Thymus (tissue), 14 donors: ENCODE measurements at places on chromosomes 1 and 21. TPM values are rescaled to one million over a fixed set of nuclear protein-coding genes. Genes with fewer than 3 reads are reported as not detected.
A peak's percentile ranks its signal among the peaks of the same experiment; 100 is the strongest.

GRCh38 chr1:214429951-214430770, 121.2 kb downstream of the PTPN14 start:
- H3K4me3 ChIP-seq, result no peak overlapping the region
- peaks cover 12% of the 10 kb centered on the region for H3K4me1 ChIP-seq
- H3K27ac ChIP-seq, result no peak overlapping the region
- no peaks in the 10 kb centered on the region for H3K36me3 ChIP-seq
- no peaks in the 10 kb centered on the region for H3K27me3 ChIP-seq

DNA sequence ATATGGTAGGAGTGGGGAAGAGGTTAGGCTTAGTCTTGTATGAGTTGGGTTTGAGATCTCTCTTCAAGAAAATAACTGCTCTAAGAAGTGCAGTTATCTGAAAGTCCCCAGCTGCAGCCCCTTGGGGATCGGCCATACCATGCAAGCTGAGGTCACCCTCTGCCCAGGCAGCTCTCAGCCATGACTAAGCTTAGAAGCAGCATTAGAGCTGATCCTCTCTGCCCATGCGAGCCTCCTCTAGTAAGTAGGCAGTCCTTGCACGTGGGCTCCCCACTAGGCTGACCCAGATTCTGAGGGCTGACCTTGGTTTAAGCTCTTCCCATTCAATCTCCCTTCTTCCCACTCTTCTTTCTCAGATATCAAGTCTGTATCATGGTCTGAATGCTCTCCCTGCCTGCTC, 121.0 kb upstream of the UBE2U start:
- H3K27me3 ChIP-seq, result no peaks in the 10 kb centered on the region
- H3K36me3 ChIP-seq, result no peaks in the 10 kb centered on the region
- DNase-seq, result no peak
- H3K4me3 ChIP-seq, result no peak overlapping the region

- H3K4me3 ChIP-seq, result no peak overlapping the region
- H3K27me3 ChIP-seq, result no peaks in the 10 kb centered on the region
- H3K36me3 ChIP-seq, result no peaks in the 10 kb centered on the region
- no peak for DNase-seq
- H3K27ac ChIP-seq, result no peak overlapping the region
- H3K4me1 ChIP-seq, result no peaks in the 10 kb centered on the region
Measured at GRCh38 chr21:25518491-25518911, 88.8 kb downstream of the MRPL39 start.

DNA sequence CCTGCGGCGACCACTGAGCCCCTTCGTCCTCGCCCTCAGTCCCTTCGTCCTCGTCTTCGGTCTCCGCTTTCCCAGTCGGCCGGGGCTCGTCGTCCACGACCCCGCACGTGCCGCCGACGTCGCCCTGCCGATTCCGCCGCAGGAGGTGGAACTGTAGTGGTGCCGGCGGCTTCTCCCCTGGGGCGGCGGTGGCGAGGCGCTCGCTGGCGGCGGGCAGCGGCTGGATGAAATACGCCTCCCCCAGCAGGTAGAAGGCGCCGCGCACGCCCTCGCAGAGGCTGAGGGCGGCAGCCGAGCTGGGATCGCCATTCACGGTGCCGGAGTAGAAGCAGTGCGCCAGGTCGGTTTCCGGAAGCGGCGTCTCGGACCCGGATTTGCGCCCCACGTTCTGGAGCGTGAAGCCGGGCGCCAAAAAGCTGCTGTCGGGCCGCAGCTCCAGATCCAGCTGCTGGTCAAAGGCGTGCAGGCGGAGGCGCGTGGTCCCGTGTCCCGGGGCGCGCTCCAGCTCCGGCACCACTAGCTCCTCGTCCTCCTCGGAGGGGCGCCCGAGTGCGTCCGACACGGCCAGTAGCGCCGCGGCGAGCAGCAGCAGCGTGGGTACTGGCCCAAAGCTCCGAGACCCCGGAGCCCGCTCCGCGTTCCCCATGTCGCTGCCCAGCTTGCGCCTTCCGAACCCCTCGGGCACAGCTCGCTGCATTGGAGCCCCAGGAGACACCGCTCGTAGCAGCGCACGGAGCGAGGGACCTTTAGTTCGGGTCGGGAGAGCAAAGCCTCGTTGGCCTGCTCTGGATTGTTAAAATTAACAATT, 747 bp downstream of the ADAMTS1 start:
- peaks cover 32% of the 10 kb centered on the region for H3K27me3 ChIP-seq
- H3K4me1 ChIP-seq, result peaks cover 40% of the 10 kb centered on the region
- no peak for DNase-seq
- peak overlapping the region; percentile 66 for H3K27ac ChIP-seq

DNA sequence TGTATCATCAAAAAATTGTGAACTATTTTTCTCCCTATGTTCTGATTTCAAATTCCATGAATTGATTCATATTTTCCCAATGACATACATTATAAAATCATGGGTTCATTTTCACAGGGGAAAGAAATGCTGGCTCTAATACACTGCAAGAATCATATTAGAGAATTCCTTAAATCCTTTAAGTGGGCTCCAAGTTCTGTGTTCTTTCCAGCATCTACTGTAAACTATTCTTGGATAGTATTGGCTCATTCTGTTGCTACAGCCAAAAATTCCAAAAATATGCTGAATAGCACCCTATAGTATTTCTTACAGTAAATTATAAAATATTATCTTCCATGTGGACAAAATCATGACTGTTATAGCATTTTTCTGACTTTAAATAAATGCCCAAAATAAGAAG, 19.0 kb upstream of the C1orf105 start:
- no peak overlapping the region for H3K4me3 ChIP-seq
- H3K36me3 ChIP-seq, result no peaks in the 10 kb centered on the region
- DNase-seq, result no peak
- H3K4me1 ChIP-seq, result no peaks in the 10 kb centered on the region
- H3K27ac ChIP-seq, result no peak overlapping the region

GRCh38 chr1:229124520-229125124, 146.3 kb upstream of the RAB4A start:
- no peak overlapping the region for H3K4me3 ChIP-seq
- peaks cover 34% of the 10 kb centered on the region for H3K4me1 ChIP-seq
- no peaks in the 10 kb centered on the region for H3K27me3 ChIP-seq
- no peaks in the 10 kb centered on the region for H3K36me3 ChIP-seq
- no peak overlapping the region for H3K27ac ChIP-seq

DNA sequence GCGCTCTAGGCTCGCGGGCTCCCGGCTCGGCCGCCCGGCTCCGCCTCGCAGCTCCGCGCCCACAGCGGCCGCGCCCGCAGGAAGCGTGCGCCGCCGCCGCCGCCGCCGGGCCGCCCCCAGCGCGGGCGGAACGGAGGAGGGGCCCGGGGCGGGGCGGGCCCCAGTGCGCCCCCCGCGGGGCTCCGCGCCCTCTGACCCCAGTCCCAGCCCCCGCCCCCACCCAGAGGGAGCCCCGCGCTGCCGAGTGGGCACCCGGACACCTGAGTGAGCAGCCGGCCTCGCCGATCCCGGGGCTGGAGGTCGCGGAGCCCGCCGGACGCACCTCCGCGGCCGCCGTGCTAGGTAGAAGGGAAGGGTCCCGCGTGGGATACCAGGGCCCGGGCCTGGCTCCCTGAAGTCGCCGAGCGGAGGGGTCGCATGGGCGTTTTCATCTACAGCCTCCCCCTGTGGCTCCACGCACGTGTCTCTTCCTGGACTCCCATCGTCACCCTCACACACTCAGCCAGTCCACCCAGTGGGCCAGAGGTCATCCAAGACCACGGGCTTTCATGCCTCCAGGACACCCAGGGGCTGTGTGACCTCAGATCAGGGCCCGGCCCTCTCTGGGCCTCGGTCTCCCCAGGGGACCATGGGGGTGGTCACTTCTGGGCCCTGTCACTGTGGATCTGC, at the start of gene SDC3:
Gene SDC3, minus strand, starts transcription at position 63 of the 669 bp plus-strand sequence. CDS start 172 bp downstream, outside the sequence.
- no peaks in the 10 kb centered on the region for H3K36me3 ChIP-seq
- H3K27ac ChIP-seq, result no peak within 1 kb of the TSS
- H3K27me3 ChIP-seq, result peaks cover 42% of the 10 kb centered on the region
- H3K4me1 ChIP-seq, result peaks cover 11% of the 10 kb centered on the region
- no peak for DNase-seq

- H3K27ac ChIP-seq, result no peak overlapping the region
- no peak overlapping the region for H3K4me3 ChIP-seq
- no peaks in the 10 kb centered on the region for H3K36me3 ChIP-seq
Measured at GRCh38 chr1:205127646-205128045, 5.9 kb upstream of the RBBP5 start.

- peaks cover 29% of the 10 kb centered on the region for H3K36me3 ChIP-seq
- DNase-seq, result no peak
- H3K4me3 ChIP-seq, result no peak overlapping the region
- no peak overlapping the region for H3K27ac ChIP-seq
- no peaks in the 10 kb centered on the region for H3K27me3 ChIP-seq
- no peaks in the 10 kb centered on the region for H3K4me1 ChIP-seq
Measured at GRCh38 chr1:150508982-150509381, 1.1 kb downstream of the ECM1 start.

DNA sequence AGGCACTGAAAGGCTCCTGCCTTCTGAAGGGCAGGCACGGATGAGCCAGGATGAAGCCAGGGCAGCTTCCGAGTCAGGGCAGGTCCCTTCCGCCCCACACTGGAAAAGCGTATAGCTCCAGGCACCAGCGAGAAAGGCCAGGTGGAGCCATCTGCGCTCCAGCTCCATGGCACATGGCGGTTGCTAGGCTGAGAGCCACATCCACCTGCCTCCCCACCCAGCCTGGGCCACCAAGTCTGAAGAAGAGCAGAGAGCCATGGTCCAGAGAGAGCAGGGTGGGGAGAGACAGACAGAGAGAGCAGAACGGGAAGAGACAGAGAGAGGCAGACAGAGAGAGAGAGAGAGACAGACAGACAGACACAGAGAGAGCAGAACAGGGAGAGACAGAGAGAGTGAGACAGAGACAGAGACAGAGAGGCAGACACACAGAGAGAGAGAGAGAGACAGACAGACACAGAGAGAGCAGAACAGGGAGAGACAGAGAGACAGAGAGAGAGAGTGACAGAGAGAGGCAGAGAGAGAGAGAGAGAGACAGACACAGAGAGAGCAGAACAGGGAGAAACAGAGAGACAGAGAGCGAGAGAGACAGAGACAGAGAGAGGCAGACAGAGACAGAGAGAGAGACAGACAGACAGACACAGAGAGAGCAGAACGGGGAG, 5.2 kb downstream of the FNDC10 start:
- H3K36me3 ChIP-seq, result no peaks in the 10 kb centered on the region
- no peak for DNase-seq
- no peak overlapping the region for H3K27ac ChIP-seq
- H3K27me3 ChIP-seq, result peaks cover 58% of the 10 kb centered on the region

DNA sequence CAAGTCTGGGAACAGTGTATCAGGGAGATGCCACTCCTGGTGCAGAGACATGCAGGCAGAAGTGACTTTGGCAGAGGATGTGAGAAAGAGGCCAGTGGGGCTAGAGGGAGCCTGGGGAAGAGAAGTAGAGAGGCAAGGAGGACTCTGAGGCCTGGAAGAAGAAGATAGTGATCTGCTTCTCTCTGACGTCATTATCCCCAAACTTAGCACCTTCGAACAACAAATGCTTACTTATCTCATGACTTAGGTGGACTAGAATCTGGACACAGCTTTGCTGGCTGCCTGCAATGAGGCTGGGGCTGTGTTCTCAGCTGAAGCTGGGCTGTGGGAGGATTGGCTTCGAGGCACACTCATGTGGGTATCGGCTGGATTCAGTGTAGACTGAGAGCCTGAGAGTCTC, 44.5 kb upstream of the ZNF678 start:
- H3K27ac ChIP-seq, result no peak overlapping the region
- DNase-seq, result no peak
- H3K27me3 ChIP-seq, result no peaks in the 10 kb centered on the region
- H3K4me1 ChIP-seq, result no peaks in the 10 kb centered on the region
- H3K36me3 ChIP-seq, result no peaks in the 10 kb centered on the region
- H3K4me3 ChIP-seq, result no peak overlapping the region

Gene C1QC
- 83.0 TPM for total RNA-seq

Gene SPOCD1
- 2.5 TPM for total RNA-seq

Gene CACNA1S
- total RNA-seq, result 0.09 TPM

DNA sequence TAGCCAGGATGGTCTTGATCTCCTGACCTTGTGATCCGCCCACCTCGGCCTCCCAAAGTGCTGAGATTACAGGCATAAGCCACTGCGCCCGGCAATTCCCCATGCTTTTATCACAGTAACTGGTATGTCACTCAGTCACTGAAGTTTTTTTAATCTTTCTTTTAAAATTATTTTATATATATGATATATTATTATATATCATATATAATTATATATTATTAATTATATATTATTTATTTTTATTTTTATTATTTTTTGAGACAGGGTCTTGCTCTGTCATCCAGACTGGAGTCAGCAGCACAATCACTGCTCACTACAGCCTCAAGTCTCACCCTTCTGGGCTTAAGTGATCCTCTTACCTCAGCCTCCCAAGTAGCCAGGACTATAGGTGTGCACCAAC, 18.3 kb downstream of the RC3H1 start:
- H3K27ac ChIP-seq, result no peak overlapping the region
- DNase-seq, result no peak
- H3K36me3 ChIP-seq, result no peaks in the 10 kb centered on the region
- no peaks in the 10 kb centered on the region for H3K27me3 ChIP-seq
- no peak overlapping the region for H3K4me3 ChIP-seq

DNA sequence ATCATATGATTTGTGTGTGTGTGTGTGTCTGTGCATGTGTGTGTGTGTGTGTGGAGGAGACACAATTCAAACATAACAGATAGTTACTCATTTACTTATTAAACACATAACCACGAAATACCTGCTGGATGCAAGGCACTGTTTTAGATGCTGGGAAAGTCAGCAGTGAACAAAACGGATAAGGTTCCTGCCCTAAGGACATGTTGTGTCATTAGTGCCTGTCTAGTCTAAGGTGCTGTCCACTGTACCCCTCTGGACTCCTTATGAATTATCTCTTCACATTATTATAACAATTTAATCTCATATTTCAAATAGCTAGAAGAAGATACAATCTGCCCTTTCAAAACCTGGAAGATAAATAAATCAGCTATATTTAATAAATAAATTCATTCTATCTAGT, 162.4 kb downstream of the PLPPR5 start:
- no peaks in the 10 kb centered on the region for H3K4me1 ChIP-seq
- no peak for DNase-seq
- no peak overlapping the region for H3K27ac ChIP-seq
- H3K4me3 ChIP-seq, result no peak overlapping the region
- H3K36me3 ChIP-seq, result no peaks in the 10 kb centered on the region
- no peaks in the 10 kb centered on the region for H3K27me3 ChIP-seq

- no peak overlapping the region for H3K4me3 ChIP-seq
- DNase-seq, result no peak
- H3K4me1 ChIP-seq, result peaks cover 28% of the 10 kb centered on the region
Measured at GRCh38 chr1:41019353-41019745, 2.2 kb downstream of the SLFNL1 start.

DNA sequence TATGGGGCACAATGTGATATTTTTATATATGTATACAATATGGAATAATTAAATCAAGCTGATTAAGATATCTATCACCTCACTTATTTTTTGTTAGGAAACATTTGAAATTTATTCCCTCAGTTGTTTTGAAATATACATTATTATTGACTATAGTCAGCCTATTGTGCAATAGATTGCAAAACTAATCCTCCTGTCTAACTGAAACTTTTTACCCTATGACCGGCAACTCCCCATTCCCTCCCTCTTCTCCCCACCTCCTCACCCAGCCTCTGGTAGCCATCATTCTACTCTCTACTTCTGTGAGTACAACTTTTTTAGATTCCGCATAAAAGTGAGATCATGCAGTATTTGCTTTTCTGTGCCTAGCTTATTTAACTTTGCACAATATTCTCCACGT, 117.7 kb upstream of the SGIP1 start:
- H3K4me1 ChIP-seq, result no peaks in the 10 kb centered on the region
- no peak overlapping the region for H3K4me3 ChIP-seq
- H3K27ac ChIP-seq, result no peak overlapping the region

Gene SPRR4
- total RNA-seq, result not detected

GRCh38 chr1:45018599-45019230, 6.7 kb downstream of the UROD start:
- H3K36me3 ChIP-seq, result peaks cover 8% of the 10 kb centered on the region
- no peak overlapping the region for H3K4me3 ChIP-seq
- DNase-seq, result peak; percentile 45
- H3K4me1 ChIP-seq, result peaks cover 3% of the 10 kb centered on the region

Gene PLEKHN1
- 0.14 TPM for total RNA-seq
